ENCODE measurements at places on chromosomes 4 and X. TPM values are rescaled to one million over a fixed set of nuclear protein-coding genes. Genes with fewer than 3 reads are reported as not detected.

SGMS2 gene
- 19.3 TPM for total RNA-seq

MND1 gene
- 12.3 TPM for total RNA-seq

PARM1 gene
- total RNA-seq: 0.63 TPM

GLA gene
- 183 TPM for total RNA-seq

ASB12 gene
- total RNA-seq: not detected

IL13RA2 gene
- not detected for total RNA-seq

FAM90A26 gene
- total RNA-seq: not detected

EVC2 gene
- total RNA-seq: 1.8 TPM

HSFX2 gene
- 0.27 TPM for total RNA-seq

NALF2 gene
- total RNA-seq: 5.5 TPM

DIPK2B gene
- total RNA-seq: not detected

KIT gene
- not detected for total RNA-seq

HSFX3 gene
- not detected for total RNA-seq

BTK gene
- total RNA-seq: 0.20 TPM

HPSE gene
- 1.4 TPM for total RNA-seq

GPR82 gene
- not detected for total RNA-seq

GAGE12F gene
- not detected for total RNA-seq

IGFBP7 gene
- 224 TPM for total RNA-seq

SLC6A8 gene
- total RNA-seq: 13.5 TPM

GC gene
- total RNA-seq: not detected

ERAS gene
- not detected for total RNA-seq

C4orf51 gene
- not detected for total RNA-seq

MXRA5 gene
- not detected for total RNA-seq

FAM3A gene
- total RNA-seq: 44.6 TPM

VGLL1 gene
- not detected for total RNA-seq

FAAH2 gene
- 0.13 TPM for total RNA-seq

PLRG1 gene
- total RNA-seq: 53.3 TPM

C4orf36 gene
- total RNA-seq: 1.3 TPM

GPM6B gene
- 0.09 TPM for total RNA-seq

RAB40AL gene
- total RNA-seq: not detected

WFS1 gene
- total RNA-seq: 13.3 TPM

SPON2 gene
- total RNA-seq: 0.60 TPM

NHS gene
- 2.1 TPM for total RNA-seq

MAGEA4 gene
- total RNA-seq: not detected

TXLNG gene
- 12.3 TPM for total RNA-seq

RTL3 gene
- total RNA-seq: 0.07 TPM

CT47A7 gene
- total RNA-seq: not detected

UGT2B11 gene
- total RNA-seq: not detected

RAI2 gene
- total RNA-seq: 0.15 TPM

GAGE12H gene
- total RNA-seq: not detected

NAA11 gene
- not detected for total RNA-seq

GLRB gene
- total RNA-seq: 0.91 TPM

PDGFC gene
- total RNA-seq: 3.1 TPM

UGT2B28 gene
- total RNA-seq: not detected

MFAP3L gene
- 3.9 TPM for total RNA-seq

FAM133A gene
- total RNA-seq: 0.93 TPM

RRH gene
- total RNA-seq: not detected

ADAM29 gene
- not detected for total RNA-seq

PF4V1 gene
- total RNA-seq: not detected

KCNE5 gene
- total RNA-seq: 0.24 TPM

PPBP gene
- 0.21 TPM for total RNA-seq

PTPN13 gene
- 4.0 TPM for total RNA-seq

FGF5 gene
- 0.13 TPM for total RNA-seq

ITIH6 gene
- not detected for total RNA-seq

MED12 gene
- total RNA-seq: 10.7 TPM

KDM6A gene
- total RNA-seq: 15.0 TPM

SPANXD gene
- not detected for total RNA-seq

HAND2 gene
- 0.65 TPM for total RNA-seq

KLHL13 gene
- total RNA-seq: 0.22 TPM

CXorf51B gene
- not detected for total RNA-seq
